ENCODE measurements at places on chromosomes 2 and 18. TPM values are rescaled to one million over a fixed set of nuclear protein-coding genes. Genes with fewer than 3 reads are reported as not detected.

The RRM2 gene
- total RNA-seq, result 4.3 TPM

The HOXD4 gene
- total RNA-seq, result 9.8 TPM

The ANKRD62 gene
- total RNA-seq, result not detected

The GAREM1 gene
- total RNA-seq, result 24.0 TPM

The MORN2 gene
- total RNA-seq, result 7.9 TPM

The MDH1B gene
- total RNA-seq, result 0.29 TPM
